Activated naive CD4-positive, alpha-beta T cell treated with Interleukin-2 at 50 U/mL for 16 hours (primary cell): ENCODE measurements at places on chromosomes 1 and 21.
A peak's percentile ranks its signal among the peaks of the same experiment; 100 is the strongest.

- DNase-seq = peak; percentile 66
Observed at GRCh38 chr1:225896937-225897549, 8.1 kb upstream of the LEFTY1 start.

DNA sequence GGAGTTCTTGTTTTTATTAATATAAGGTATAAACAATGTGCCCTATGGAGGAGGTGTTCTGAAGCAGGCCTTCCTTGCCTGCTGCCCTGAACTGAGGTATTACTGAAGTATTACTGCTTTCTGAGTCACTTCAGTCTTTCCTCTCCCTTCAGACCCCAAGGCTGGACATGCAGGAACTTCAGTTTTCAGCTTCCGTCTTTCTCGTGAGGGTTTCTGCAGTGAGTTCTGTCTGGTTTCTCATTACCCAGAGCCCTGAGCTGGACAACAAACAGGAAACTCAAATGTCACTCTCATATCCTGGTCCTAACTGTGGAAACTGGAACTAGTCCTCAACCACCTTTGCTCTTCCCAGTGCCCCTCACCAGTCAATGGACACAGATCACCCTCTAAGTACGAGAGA lies 46.8 kb downstream of the ELAVL4 start:
- DNase-seq = no peak

DNA sequence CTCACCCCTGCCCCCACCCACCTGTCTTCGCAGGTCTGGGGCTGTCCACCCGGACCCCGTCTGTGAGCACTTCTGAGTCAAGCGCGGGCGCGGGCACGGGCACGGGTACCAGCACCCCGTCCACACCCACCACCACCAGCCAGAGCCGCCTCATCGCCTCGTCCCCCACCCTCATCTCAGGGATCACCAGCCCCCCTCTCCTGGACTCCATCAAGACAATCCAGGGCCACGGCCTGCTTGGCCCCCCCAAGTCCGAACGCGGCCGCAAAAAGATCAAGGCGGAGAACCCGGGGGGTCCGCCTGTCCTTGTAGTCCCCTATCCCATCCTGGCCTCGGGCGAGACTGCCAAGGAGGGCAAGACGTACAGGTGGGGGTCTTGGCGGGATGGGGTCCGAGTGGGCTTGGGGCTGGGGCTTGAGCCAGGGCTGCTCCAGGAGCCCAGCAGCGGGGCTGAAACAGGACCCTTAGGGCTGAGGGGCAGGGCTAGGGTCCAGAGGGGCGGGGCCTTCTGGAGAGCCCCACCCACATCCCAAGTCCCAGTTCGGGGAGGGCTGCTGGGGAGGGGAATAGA lies 23.9 kb downstream of the ZNF362 start:
- DNase-seq = no peak

DNA sequence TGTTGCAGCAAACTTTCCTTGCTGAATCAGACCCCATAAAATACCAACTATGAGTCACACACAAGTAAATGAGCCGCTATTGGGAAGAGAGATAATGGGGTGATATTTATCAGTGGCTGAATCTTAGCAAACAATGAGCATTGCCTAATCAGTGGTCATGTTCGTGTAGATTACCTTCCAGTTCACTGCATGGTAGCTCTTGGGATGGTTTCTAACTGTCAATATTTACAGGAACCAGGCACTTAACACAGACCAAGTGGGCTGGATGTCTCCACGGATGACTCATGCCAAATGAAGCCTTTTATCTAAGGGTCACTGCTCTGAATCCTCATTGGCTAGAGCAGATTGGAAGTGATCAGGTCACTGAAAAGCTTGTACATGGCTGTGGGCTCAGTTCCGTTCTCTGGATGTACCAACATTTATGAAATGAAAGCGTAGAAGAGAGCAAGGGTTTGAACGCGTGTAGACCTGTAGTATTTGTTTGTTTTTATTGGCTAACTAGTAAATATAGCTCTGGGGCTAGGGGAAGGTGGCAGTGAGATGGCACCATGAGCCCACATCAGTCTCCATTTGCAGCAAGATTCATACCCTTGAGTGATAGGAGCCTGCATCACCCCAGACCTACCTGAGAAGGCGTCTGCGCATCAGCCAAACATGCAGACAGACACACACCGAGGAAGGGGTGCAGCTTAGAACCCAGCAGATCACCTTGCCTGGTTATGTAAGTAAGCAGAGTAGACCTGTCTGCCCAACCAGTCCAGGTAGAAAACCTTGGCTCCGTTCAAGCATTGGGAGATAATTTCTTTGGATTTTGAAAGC lies 153.3 kb downstream of the TOMM20 start:
- DNase-seq = no peak

GRCh38 chr1:79353224-79353623 lies 346.7 kb upstream of the ADGRL4 start:
- no peak for DNase-seq

DNA sequence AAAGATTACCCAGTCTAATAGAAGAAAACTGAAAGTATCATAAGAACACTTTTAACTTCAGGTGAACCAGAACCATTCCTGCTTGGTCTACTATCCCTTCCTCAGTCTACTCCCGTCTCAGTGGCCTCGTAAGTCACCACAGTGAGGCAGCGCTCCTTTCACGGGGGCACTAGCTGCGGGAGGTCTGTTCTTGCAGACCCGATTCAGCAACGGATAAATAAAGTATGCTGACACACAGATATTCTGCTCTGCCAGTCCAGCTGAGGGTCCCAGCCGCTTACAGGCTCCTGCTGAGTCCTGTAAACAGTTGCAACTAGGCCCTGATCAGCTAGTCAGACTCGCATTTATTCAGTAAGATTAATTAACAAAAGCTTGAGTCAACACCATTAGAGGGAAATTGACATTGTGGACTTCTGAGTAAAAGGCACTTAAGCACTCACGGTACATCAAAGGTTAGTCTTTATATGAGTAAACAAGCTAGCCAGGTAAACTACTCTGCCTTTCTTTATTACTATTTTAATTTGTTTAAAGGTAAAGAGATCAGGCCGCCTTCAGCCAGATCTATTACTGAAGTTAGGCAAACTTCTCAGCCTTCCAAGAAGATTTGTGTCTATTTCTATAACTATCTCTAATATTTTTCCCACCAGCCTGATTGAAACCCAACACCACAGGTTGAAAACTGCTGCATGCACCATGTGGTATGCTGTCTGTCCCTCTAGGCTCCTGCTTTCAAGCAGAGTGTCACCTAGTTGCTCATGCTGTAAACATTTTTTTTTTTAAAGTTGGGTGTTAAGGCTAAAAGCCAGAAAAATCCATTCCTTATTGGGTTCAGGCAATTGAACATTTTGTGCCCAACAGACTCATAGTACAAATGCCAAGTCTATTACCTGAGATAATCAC lies 87.7 kb downstream of the INTS7 start:
- no peak for DNase-seq

- DNase-seq = peak; percentile 40
Observed at GRCh38 chr1:86833461-86834215, 80.3 kb downstream of the SELENOF start.

DNA sequence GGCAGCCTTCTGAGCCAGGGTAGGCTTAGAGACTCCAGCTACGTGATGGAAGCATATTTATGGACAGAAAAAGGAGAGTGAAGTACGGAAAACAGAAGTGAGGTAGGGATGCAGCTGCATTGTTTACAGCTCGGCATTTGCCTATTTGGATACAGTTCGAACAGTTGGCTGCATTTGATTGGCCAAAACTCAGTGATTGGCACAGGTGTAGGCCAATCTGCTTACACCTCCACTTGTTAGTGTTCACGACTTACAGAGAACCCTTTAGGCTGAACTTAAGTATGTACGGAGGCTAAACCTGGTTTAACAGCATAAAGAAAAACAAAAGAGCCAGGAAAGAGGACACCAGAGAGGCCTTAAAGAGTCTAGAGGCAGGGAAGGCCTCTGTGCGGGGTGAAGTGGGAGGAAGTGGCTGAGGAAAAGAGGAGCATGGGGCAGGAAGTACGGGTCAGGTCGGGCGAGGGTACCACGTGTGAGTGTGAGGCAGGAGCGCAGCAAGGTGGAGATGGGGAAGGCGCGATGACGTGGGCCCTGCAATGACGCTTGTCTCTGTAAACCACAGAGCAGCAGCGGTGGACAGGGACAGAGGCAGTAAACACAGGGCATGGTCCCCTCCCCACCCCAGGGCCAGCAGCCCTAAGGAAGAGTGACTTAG lies 32.0 kb downstream of the RSPH1 start:
- DNase-seq = peak; percentile 69

DNA sequence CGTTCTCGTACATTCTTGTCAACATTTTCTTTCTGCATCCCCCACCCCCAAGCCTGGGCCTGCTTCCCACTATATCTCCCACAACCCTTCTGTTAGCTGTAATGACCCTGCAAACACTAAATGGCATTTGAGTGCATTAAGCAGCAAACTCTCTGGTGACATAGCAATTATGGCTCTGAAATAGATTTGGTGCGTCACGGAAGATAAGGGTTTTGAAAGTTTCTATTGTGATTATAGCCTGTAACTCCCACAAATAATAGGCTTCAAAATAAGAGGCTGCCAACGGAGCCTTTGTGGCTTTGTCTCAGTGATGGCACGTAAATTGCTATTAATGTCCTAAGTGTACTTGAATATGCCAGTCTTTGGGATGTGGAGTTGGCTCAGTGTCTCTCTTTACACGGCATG lies 277.6 kb downstream of the PBX1 start:
- DNase-seq = no peak

- DNase-seq = no peak
Observed at GRCh38 chr1:89892816-89893215, 72.0 kb downstream of the LRRC8D start.

GRCh38 chr1:220879076-220879508 lies at the start of gene HLX:
HLX (plus strand) TSS chr1:220879443; CDS start chr1:220879858, 415 bp downstream.
- peak; percentile 13 for DNase-seq

- no peak for DNase-seq
Observed at GRCh38 chr1:96688767-96689166, 32.8 kb upstream of the PTBP2 start.

GRCh38 chr1:85584923-85585322 lies 4.4 kb downstream of the CCN1 start:
- no peak for DNase-seq

- no peak for DNase-seq
Observed at GRCh38 chr1:69993810-69994209, 211.6 kb downstream of the LRRC40 start.

DNA sequence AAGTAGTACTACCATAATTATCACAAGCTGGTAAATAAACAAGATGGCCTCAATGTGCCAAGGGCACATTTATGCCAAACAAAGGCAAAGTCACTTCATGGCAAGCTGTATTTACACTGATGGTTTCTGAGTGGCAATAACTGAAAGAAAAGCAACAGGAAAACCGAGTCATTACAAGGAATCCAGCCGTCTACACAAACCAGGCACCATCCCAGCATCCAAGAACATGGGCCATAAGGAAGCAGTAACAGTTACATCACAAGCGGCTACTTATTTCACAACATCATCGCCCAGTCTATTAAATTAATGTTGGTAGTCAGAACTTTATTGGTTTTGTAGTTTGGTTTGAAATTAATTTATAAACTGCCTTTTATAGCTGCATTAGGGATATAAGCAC lies 214.2 kb downstream of the RERE start:
- no peak for DNase-seq

- DNase-seq = no peak
Observed at GRCh38 chr1:174399211-174399610, 48.6 kb upstream of the GPR52 start.

DNA sequence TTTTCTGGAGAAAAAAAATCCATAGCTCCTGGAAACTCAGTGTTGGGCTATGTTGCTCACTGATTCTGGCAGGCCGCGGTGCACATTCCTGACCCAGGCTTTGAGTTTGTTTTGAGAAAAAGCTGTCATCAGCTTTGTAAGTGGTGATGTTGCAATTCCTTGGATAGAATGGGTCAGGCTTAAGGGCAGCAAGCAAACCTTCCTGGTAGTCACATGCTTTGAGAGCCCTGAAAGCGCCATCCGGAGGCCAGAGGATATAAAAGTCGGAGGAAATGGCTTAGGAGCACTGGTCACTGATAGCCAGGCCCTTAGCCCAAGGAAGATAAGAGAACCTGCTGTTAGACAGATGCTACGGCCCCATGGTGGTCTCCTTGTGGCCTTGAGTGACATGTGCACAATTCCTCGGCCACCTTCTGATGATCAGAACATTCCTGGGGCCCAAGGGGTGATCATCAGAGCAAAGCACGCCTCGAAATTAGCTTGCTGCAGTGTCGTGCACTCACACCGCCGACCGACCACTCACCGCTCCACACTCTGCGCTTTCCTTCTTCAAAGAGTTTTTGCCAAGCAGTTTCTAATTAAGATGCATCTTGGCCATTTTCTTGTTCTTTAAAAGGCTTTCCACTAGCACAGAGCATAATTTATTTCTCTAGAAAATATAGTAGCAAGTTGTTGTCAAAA lies 78.6 kb downstream of the MAN1C1 start:
- DNase-seq = no peak

DNA sequence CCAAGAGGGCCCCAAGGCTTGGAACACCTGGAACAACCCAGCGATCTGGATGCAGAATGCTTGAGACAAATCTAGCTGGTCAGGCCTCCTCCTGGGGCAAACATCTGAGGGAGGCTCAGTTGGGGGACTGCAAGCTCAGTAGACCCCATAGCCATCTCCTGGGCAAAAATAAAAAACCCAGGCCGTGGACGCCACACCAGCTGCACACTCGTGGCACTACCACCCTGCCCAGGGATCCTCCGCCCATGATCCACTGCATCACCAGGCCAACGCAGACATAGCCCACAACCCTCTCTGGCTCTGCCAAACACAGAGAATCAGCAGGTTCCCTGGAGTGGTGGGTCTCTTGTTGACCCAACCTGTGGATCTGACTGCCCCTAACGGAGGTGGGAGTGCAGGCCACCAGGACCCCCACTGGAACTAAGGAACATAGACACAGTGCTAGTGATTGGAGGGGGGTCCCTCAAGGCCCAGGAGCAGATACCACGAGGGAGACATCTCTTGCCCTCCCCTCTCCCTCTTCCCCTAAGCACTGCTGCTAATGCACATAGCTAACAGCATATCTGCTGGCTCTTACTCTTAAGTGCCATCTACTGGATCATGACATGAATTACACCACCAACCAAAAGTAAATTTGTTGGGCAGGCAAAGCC lies 147.2 kb downstream of the CHD1L start:
- DNase-seq = peak; percentile 2

DNA sequence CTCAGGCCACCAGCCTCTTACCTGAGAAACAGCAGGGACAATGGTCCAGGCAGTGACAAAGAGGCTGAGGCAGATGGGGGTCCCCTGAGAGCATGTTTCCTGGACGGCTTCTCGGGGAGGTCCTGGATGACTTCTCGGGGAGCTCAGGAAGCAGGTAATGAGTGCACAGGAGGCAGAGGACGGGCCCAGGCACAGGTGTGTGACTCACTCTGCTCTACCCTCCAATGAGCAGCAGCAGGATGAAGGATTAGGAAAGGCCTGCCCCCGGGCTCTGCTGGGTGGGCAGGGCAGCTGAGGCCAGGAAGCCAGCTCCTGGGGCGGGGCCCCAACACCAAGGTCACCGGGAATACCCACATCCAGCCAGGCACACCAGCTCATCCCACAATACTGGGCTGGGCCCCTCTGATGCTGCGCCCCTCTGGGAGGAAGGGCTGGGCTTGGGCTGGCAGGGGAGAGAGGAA lies 17.2 kb upstream of the PTAFR start:
- DNase-seq = no peak

- no peak for DNase-seq
Observed at GRCh38 chr1:111602302-111602701, 17.3 kb upstream of the RAP1A start.

- DNase-seq = no peak
Observed at GRCh38 chr1:9371951-9372350, 79.3 kb downstream of the SPSB1 start.

GRCh38 chr1:113881661-113882060 lies 5.7 kb downstream of the BCL2L15 start:
- DNase-seq = no peak
